ENCODE measurements at places on chromosomes 13 and 19.

- DNase-seq: no peak
Observed at GRCh38 chr19:23118400-23118799, 1.6 kb downstream of the ZNF730 start.

DNA sequence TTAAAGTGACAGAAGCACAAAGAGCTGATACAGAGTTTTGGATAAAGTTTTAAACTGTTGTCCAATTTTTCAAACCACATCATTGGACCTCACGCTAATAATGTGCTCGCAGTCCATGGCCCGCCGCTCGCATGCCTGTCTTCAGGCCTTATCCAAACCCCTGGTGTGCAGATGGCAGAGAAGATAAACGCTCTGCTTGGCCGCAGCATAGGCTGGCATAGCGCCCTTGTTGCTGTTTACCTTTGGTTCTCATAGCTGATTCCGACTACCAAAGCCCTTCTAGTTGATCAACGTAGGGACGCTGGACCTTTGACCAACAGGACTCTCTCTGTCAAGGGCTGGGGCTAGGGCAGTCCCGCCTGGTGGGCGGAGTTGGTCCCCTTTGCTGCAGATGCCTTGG is 23.5 kb upstream of the QTRT1 start:
- DNase-seq: no peak

DNA sequence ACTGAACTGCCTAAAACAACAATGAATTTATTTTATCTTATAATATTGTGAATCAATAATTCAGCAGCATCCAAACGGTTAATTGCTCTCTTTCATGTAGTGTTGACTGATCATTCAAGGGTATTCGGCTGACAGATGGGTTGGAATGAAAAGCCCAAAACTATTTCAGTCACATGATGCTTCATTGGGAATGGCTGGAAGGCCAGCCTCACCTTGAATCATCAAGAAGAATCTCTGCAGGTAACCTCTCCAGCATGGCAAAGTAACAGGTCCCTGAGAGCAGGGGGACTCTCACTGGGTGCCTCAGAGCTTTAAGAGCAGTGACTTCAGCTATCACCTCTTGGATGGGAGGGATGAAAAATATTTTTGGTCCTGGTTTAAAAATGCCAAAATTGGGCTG is 1395.7 kb downstream of the OLFM4 start:
- DNase-seq: no peak

GRCh38 chr13:27432180-27432579 is 7.8 kb downstream of the GTF3A start:
- no peak for DNase-seq

DNA sequence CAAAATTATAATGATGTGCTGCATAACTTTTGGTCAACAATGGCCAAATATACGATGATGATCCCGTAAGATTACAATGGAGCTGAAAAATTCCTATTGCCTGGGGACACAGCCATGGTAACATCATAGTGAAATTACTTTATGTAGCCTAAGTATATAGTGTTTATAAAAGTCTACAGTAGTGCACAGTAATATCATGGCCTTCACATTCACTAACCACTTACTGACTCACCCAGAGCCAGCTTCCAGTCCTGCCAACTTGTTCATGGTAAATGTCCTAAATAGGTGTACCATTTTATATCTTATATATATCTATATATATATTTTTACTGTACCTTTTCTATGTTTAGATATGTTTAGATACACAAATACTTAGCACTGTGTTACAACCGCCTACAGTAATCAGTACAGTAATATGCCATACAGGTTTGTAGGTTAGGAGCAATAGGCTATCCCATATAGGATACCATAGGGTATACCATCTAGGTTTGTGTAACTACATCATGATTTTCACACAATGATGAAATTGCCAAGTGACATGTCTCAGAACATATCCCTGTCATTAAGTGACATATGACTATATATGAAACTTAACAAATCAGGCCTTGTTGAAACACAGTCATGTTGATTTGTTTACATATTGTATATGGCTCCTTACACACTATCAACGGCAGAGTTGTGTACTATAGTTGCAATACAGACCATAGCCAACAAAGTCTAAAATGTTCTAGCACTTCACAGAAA is 23.7 kb downstream of the DIS3 start:
- no peak for DNase-seq

GRCh38 chr13:50377726-50378270 is 362.6 kb downstream of the KCNRG start:
- no peak for DNase-seq

- no peak for DNase-seq
Observed at GRCh38 chr13:47218611-47219010, 321.8 kb upstream of the HTR2A start.

DNA sequence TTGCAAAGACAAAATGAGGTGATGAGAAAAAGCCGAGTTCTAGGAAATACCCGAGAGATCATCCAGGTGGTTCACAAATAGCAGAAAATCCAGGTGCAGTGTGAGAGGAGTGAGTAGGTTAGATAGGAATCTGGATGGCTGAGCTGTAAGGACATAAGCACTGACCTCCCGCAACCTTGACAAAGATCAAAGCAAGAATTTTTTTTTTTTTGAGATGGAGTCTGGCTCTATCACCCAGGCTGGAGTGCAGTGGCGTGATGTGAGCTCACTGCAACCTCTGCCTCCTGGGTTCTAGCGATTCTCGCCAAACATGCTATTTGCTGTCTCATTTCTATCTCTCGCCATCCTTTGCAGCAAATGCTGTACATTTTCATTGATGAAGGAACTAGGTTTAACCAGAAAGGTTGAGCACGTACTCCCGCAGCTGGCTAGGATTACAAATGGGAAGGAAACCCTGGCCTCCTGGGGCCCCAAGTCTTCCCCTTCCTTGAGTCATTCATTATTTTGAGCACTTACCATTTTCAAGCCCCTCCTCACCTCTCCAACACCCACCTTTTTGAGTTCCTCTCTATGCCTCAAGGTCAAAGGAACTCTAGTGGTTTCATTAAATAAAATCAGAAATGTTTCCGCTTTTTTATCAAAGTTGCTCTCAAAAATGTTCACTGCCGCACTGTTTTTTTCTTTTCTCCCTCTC is 38.8 kb downstream of the NLRP12 start:
- DNase-seq: no peak

- no peak for DNase-seq
Observed at GRCh38 chr13:38784036-38784880, 97.4 kb downstream of the FREM2 start.

- no peak for DNase-seq
Observed at GRCh38 chr13:83333614-83334388, 548.5 kb downstream of the SLITRK1 start.
